ENCODE measurements at places on chromosomes 3 and 15.

- DNase-seq: no peak
These were observed 65.6 kb downstream of the ZBTB20 start for GRCh38 chr3:115081444-115081843.

DNA sequence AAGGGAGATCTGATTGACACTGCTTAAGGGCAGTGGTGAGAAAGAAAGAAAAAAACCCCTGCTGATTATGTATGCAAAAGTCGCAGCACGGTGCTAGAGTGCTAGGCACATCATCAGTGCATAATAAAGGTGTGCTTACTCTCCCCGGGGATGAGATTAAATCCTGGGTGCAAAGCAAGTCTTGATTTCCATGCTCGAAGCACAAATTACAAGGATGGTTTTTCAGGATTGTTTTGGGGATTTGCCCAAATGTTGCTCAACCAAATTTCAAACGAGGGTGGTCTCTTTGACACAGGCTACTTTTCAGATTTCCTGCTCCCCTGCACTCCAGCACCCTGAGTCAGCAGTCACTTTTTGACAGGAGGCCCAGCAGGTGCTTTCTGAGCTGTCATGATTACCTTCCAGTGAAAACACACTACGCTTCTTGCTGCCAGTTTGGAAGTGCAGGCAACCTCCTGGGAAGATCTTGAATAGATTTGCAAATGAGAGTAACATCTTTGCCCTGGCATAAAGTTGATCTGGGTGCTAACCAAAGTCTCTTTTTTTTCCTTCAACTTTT, 167.5 kb upstream of the TRIM42 start:
- DNase-seq: no peak

- DNase-seq: no peak
These were observed 287.0 kb downstream of the TLE3 start for GRCh38 chr15:69810431-69811354.

DNA sequence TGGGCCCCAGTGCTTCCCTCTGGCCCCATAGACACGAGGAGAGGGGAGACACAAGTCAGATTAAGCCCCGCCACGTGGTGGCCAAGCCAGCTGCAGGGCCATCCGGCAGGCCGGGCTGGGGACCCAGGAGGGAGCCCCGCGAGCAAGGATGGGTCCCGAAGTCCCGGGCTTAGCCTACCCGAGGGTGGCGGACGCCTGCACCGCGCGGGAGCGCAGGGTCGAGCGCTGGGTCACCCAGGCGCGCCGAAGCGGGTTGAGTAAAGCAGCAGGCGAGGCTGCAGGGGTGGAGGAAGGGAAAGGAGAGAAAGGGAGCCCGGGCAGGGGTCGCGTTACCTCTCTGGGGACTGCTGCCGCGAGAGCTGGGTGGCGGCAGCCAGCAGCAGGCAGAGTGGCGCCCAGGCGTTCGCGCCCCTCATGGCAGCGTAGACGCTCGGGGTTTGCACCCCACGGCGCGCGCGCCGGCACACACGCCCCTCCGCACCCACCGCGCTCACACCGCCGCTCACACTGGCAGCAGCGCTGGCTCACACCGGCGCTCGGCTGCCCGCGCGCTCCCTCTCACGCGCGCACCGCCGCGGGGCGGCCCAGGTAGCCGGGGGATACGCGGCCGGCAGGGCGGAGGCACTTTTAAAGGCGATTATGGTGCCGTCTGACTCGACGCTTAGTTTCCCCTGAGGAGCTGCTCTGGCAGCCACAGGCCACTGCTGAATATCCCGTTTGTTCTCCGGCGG, at the start of gene PCOLCE2:
TSS of gene PCOLCE2 (minus strand) at position 603 of the 731 bp plus-strand sequence. CDS start at position 416, 187 bp downstream.
- DNase-seq: peak; percentile 53

GRCh38 chr3:195124378-195124992, 146.5 kb downstream of the XXYLT1 start:
- DNase-seq: no peak

Measured in NCI-H1694 (cell line).